ENCODE measurements at places on chromosomes 1 and 21. TPM values are rescaled to one million over a fixed set of nuclear protein-coding genes. Genes with fewer than 3 reads are reported as not detected.

GRCh38 chr1:229266832-229267500 lies 3.9 kb upstream of the RAB4A start:
- no peaks in the 10 kb centered on the region for H3K27me3 ChIP-seq
- H3K36me3 ChIP-seq: no peaks in the 10 kb centered on the region
- no peaks in the 10 kb centered on the region for H3K4me1 ChIP-seq

DNA sequence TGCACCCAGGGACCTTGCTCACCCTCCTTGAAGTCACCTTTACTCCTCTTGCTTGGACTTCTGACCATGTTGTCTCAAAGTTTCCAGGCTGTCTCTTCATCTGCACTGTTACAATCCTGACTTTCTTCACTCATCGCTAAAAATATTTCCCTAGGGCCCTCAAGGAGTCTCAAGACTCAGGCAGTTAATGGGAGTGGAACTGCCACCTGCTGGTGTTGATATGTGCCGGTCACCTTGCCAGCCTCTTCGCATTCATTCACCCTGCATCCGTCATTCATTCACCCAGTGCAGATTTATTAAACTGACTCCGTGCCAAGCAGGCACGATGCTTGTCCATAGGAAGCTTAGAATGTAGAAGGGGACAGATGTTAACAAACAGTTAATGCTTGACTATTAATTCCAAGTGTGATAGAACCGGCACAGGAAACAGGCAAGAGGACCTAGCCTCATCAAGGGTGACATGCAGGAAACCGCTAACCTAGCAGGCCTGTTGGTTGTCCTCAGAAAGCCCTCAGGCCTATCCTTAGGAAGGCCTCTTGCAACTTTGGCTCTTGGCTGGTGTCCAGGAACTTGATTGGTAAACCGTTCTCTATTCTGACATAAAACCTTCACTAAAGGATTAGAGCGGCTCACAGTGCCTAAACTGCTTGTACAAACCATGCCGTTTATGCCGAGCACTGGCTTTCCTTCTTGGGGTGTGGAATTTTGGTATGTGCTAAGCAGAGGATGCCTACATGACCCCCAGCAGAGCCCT lies 342.2 kb downstream of the CAMTA1 start:
- no peaks in the 10 kb centered on the region for H3K4me1 ChIP-seq
- no peak for DNase-seq
- no peaks in the 10 kb centered on the region for H3K36me3 ChIP-seq
- H3K27ac ChIP-seq: no peak overlapping the region
- H3K4me3 ChIP-seq: no peak overlapping the region
- H3K27me3 ChIP-seq: no peaks in the 10 kb centered on the region

- H3K27ac ChIP-seq: no peak overlapping the region
- no peak overlapping the region for H3K4me3 ChIP-seq
- peaks cover 4% of the 10 kb centered on the region for H3K27me3 ChIP-seq
- no peak for DNase-seq
- H3K36me3 ChIP-seq: no peaks in the 10 kb centered on the region
Observed at GRCh38 chr1:100543640-100544039, 5.7 kb downstream of the GPR88 start.

DNA sequence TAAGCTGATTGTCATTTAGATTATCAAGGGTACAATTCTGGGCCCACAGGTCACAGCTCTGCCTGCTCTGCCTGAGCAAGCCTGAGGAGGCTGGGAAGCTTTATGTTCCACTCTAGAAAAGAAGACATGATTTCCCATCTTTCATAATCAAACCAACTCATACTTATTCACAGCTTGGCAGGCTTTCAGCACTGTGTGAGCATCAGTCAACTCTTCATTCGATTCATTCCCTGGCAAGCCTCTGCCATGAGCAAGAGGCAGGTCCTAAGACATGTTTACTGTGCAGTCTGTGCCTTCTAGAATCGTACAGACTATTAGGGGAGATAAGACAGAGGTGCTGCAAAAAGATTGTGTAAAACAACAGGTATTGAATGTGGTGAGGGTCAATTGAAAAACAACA lies 24.5 kb upstream of the KIRREL1 start:
- H3K4me1 ChIP-seq: no peaks in the 10 kb centered on the region
- DNase-seq: no peak
- no peak overlapping the region for H3K4me3 ChIP-seq
- no peak overlapping the region for H3K27ac ChIP-seq
- H3K27me3 ChIP-seq: peaks cover 3% of the 10 kb centered on the region

LCE1D gene
- total RNA-seq: not detected

- DNase-seq: no peak
- no peaks in the 10 kb centered on the region for H3K27me3 ChIP-seq
- H3K4me1 ChIP-seq: no peaks in the 10 kb centered on the region
- no peak overlapping the region for H3K4me3 ChIP-seq
- no peak overlapping the region for H3K27ac ChIP-seq
- H3K36me3 ChIP-seq: no peaks in the 10 kb centered on the region
Observed at GRCh38 chr1:247849616-247850015, 7.4 kb upstream of the TRIM58 start.
